ENCODE measurements at places on chromosomes 6 and 20. TPM values are rescaled to one million over a fixed set of nuclear protein-coding genes. Genes with fewer than 3 reads are reported as not detected.

HBS1L gene
- total RNA-seq = 74.4 TPM

SLC17A9 gene
- 0.43 TPM for total RNA-seq

SLC16A10 gene
- not detected for total RNA-seq

SLC17A3 gene
- not detected for total RNA-seq

HAO1 gene
- not detected for total RNA-seq

OR12D3 gene
- not detected for total RNA-seq

ACTL10 gene
- total RNA-seq = 2.7 TPM

PSORS1C2 gene
- total RNA-seq = not detected

COL19A1 gene
- not detected for total RNA-seq

ZNF512B gene
- 7.9 TPM for total RNA-seq

BMP5 gene
- not detected for total RNA-seq

MICAL1 gene
- 10.9 TPM for total RNA-seq

NKX2-2 gene
- total RNA-seq = not detected

ABHD16B gene
- total RNA-seq = not detected

LRRC73 gene
- 0.24 TPM for total RNA-seq

COL20A1 gene
- not detected for total RNA-seq

RREB1 gene
- 20.9 TPM for total RNA-seq

MICB gene
- 4.7 TPM for total RNA-seq

KCNK5 gene
- 0.21 TPM for total RNA-seq

SLC22A7 gene
- not detected for total RNA-seq

DEFB124 gene
- not detected for total RNA-seq

RBPJL gene
- not detected for total RNA-seq

ARMH2 gene
- total RNA-seq = not detected

HRH3 gene
- total RNA-seq = not detected

FOXS1 gene
- total RNA-seq = not detected

CYP39A1 gene
- total RNA-seq = 2.4 TPM

OPRL1 gene
- under 0.01 TPM for total RNA-seq

PI16 gene
- total RNA-seq = not detected

SLC17A1 gene
- not detected for total RNA-seq

ZC2HC1B gene
- total RNA-seq = not detected

TAGAP gene
- not detected for total RNA-seq

DXO gene
- 13.2 TPM for total RNA-seq

RNF39 gene
- total RNA-seq = 3.0 TPM

APCDD1L gene
- total RNA-seq = not detected

SOX12 gene
- 1.9 TPM for total RNA-seq

RTF2 gene
- total RNA-seq = 63.4 TPM

ALDH5A1 gene
- total RNA-seq = 2.3 TPM

LHFPL5 gene
- not detected for total RNA-seq

DTNBP1 gene
- total RNA-seq = 3.1 TPM

TTLL9 gene
- not detected for total RNA-seq

RNF182 gene
- 1.4 TPM for total RNA-seq

CUTA gene
- total RNA-seq = 42.2 TPM

PTK6 gene
- total RNA-seq = 31.1 TPM

CDH26 gene
- 0.72 TPM for total RNA-seq
